Activated gamma-delta T cell (primary cell): ENCODE measurements at places on chromosomes 5 and 9.
A peak's percentile ranks its signal among the peaks of the same experiment; 100 is the strongest.

DNA sequence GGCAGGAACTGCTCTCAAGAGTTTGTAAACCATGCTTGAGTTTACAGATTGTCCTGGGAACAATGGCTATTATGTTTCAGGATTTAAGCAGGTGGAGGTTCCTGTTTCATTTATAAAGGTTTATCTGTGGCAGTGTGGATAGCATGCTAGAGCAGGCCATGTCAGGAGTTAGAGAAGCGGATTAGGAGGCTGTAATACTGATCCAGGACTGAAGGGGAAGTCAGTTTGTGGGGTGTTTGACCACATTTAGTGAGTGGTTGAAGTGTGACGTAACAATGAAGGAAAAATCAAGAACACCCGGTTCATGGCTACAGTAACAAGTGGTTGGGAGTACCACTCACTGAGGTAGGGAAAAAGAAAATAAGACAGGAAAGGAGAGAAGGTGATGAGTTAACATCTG lies 299.0 kb downstream of the TLR4 start:
- no peak for DNase-seq

- DNase-seq: no peak
These were observed 25.2 kb downstream of the IL12B start for GRCh38 chr5:159304961-159305595.

- no peak for DNase-seq
These were observed 11.9 kb downstream of the EEIG1 start for GRCh38 chr9:127968700-127969383.

GRCh38 chr9:6785682-6786081 lies 27.9 kb downstream of the KDM4C start:
- no peak for DNase-seq

- no peak for DNase-seq
These were observed 978.7 kb downstream of the DNAH5 start for GRCh38 chr5:12965804-12966203.

- no peak for DNase-seq
These were observed 6.2 kb downstream of the NEK6 start for GRCh38 chr9:124263800-124264426.

DNA sequence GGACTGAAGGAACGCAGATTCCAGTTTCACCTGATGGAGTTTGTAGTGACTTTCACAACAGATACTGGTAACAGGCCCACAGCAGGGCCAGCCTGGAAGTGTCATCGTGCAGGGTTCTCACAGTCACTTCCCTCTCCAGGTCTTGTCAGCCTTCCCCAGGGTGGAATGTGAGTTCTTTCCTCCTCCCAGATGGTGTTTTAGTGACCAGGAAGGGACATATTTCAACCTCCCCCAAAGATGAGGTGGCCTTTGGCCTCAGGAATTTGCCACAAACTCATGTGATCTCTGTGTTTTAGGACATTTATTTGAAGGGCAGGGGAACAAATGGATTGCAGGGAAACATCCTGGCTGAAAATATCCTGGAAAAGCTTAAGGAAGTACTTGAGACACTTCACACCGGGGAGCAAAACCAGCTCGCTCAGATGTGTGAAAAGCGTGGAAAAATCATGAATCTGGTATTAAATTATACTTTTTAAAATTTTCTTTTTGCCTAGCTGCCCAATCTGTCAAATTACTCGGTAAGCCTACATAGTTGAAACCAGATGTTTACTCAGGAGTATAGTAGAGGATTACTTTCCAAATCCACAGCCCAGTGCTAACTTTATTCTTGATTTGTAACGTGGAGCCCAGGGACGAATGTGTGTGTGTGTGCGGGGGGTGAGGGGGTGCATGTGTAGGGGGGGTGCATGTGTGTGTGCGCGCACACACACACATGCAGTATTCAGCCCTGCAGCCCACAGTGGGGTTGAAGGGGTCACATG lies 66.8 kb downstream of the PTPDC1 start:
- no peak for DNase-seq

DNA sequence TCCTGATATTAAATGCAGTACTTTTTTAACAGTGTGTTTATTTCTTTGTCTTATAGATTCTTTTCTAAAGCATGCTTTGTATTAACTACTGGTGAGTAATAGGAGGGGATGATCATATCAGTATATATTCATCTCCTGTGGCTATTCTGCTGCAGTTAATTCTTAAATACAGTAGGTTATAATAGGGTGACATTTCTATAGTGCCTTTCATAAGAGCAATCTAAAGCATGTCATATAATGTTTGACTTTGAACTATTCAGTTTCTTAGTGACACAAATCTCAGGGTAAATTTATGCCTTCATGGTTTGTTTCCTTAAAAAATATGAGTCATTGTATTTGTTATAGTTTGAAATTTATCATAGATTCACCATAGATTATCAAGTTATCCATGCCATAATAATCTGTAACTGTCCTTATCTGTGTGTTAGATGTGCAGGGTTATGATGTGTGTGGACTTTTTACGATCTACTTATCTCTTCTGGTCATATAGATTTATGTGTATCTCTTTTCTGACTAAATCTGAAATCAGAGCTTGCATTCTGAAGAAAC lies 1019.5 kb downstream of the NR2F1-AS1 start:
- DNase-seq: no peak

GRCh38 chr5:6714226-6715041 lies 1.2 kb downstream of the TENT4A start:
- peak; percentile 30 for DNase-seq

DNA sequence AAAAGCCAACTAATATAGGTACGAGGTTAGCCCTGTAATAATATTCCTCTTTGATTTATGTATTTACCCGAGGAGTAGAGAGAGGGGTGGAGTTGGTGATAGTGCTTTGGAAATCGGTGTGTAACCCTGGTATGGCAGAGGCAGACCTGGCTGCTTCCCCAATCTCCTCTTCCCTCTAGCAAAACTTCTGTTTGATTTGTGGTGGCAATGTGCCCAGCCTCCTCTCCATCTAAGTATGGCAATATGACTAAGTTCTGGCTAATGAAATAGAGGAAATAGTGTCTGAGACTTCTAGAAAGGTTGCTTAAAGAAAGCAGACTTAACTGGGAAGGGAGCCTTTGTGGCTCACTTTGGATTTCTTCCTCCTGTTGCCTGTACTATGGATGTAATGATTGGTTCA lies 491.1 kb downstream of the ENC1 start:
- no peak for DNase-seq

DNA sequence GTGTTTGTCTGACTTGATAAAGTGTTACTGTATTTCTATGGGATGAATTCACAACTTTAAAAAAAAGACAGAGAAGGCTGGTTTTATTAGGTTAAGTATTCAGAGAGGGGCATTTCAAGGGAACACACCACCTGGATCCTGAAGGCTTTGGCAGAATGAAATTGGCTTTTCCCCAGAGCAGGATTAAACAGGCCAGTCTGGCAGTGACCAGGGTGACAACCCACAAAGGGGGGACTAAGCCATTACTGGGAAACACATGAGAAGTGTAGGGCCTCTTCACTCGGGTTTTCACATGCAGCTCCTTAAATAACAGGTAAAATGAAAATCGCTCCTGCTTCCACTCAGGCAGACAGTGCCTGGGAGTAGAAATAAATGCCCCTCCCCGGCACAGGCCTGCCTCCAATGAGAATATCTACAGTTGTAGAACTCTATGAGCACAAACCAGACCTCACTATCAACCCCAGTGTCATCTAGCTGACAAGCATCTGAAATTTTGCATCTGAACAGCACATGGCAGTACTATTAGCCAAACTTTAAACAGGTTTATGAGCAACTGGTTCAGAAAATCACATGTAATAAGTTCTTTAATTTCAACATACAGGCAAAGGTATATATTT lies 85.8 kb downstream of the LHFPL2 start:
- DNase-seq: no peak

- no peak for DNase-seq
These were observed 343.4 kb downstream of the ARHGEF28 start for GRCh38 chr5:73969195-73970036.
